ENCODE measurements at places on chromosomes 1 and 21.

DNA sequence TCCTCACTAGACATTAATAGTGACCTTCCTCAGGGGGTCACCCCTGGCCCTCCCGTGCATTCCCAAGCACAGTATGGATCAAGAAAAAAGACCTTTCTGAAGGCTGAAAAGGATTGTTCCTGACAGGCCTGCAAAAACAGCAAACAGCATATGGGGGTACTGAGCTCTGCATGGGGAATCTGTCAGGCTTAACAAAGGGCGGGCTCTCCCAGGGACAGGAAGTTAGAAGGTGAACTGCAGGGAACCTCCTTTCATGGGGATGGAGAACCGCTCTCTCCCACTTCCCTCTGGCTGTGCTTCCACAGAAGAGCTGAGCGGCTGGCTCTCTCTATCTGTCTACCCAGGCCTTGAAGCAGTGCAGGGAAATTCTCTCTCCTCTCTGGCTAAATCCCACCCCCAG is 91.7 kb downstream of the DTL start:
- no peak for DNase-seq

DNA sequence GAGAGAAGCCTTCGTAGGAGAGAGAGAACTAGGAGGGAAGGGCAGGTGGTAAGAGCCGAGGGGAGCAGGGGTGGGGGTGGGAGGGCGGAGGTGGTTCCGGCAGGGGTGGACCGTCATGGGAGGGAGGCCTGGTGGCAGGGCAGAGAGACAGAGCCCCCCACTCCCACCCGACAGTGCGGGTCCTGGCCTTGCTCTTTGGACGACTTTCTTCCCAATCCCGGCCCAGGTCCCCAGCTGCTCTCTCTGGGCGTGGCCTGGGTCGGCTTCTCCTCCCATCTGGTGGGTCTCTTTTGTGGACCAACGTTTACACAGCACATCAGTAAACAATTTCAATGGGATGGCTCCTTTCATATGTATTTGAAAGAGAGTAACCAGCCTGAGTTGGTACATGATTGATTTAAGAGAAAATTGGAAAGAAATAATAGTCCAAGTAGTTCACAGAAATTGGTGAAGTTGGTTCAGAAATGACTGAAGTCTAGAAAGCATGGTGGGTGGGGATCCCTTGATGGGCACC is 56.9 kb downstream of the LDLRAD2 start:
- no peak for DNase-seq

- no peak for DNase-seq
These were observed 29.2 kb downstream of the VASH2 start for GRCh38 chr1:212979340-212980122.

GRCh38 chr1:200165493-200166220 is 138.1 kb downstream of the NR5A2 start:
- DNase-seq: no peak

DNA sequence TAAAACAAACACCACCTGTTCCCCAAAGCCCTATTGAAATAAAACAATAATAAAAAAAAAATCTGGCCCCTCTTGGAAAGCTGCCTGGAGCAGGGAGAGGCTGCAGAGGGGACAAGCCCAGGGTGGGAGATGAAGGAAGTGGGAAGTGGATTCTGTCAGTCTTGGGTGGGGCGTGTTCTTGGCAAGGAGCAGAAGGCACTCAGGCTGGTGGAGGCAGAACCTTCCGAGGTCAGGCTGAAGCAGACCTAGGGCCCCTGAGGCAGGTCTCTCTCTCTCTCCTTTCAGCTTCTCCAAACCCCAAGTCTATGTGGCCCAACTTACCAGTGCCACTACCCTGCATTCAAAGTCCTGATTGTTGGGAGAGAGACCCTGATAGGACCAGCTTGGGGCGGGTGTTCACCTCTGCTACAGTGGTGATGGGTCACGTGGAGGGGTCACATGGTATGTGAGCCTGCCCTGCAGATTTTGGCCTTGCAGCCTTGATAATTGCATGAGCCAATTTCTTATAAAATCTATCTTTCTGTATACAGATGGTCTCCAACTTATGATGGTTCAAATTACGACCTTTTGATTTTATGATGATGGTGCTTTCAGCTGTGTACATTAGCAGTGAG is 145.4 kb upstream of the C1orf174 start:
- DNase-seq: no peak

GRCh38 chr1:31368611-31369107 is 4.2 kb downstream of the FABP3 start:
- DNase-seq: no peak

DNA sequence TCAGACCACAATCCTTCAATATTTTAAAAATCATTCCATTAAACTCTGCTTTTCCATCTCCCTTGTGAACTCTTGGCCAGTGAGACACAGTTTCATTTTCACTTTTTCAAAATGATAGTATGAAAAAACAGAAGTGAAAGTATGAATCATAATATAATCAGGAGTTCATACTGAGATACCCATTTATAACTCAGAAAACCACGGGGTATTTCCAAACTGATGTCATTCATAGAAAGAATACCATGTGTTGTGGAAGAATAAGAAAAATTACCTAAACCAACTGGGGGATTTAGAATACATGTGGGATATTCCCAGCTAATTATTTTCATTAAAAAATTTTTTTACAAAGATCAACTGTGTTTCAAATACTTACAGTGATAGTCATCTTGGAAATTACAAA is 149.9 kb downstream of the MRPL39 start:
- DNase-seq: no peak

GRCh38 chr1:157870490-157870889 is 28.9 kb upstream of the CD5L start:
- no peak for DNase-seq

DNA sequence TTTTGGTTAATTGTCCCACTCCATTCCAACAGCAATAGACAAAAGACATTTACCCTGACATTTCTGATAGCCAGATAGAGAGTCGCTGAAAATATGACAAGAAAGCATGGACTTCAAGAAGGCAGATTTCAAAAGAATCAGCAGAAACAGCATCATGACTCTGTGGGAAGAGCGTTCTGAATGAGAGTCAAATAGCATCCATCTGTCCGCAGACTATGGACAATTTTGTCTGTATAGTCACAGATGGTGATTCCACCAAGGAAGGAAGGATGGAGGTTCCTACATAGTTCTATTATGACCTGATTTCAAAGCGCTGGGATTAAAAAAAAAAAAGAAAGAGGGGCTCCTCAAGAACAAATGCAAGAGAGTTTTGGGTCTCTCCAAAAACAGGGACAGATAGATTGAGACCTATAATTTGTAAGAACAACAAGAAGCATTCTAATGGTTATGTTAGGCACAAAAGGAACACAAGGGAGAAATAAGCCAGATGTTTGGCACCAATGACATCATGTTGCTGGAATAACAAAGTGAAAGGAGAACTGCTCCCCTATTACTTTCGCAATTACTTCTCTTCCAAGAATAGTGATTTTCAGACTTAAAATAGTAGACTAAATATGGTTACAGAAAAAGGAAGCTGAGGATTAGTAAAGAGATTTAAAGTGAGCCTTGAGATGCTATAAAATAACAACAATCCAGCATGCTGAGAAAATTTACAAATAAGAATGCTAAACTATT is 28.5 kb downstream of the NIBAN1 start:
- DNase-seq: no peak

DNA sequence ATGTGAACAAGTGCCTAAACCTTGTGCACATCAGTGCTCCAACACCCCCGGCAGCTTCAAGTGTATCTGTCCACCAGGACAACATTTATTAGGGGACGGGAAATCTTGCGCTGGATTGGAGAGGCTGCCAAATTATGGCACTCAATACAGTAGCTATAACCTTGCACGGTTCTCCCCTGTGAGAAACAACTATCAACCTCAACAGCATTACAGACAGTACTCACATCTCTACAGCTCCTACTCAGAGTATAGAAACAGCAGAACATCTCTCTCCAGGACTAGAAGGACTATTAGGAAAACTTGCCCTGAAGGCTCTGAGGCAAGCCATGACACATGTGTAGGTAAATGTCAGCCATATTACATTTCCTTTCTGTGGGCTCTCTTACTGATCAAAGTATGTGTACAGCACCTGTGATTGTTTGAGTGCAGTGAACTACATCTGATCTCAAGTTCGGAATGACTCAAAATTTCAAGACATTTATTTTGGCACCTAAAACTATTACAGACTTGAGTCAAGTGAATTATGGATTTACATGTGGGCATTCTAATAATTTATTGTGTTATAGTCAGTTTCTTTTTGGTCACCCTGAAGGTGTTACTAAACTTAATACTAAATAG is 196.5 kb downstream of the TPR start:
- DNase-seq: no peak

DNA sequence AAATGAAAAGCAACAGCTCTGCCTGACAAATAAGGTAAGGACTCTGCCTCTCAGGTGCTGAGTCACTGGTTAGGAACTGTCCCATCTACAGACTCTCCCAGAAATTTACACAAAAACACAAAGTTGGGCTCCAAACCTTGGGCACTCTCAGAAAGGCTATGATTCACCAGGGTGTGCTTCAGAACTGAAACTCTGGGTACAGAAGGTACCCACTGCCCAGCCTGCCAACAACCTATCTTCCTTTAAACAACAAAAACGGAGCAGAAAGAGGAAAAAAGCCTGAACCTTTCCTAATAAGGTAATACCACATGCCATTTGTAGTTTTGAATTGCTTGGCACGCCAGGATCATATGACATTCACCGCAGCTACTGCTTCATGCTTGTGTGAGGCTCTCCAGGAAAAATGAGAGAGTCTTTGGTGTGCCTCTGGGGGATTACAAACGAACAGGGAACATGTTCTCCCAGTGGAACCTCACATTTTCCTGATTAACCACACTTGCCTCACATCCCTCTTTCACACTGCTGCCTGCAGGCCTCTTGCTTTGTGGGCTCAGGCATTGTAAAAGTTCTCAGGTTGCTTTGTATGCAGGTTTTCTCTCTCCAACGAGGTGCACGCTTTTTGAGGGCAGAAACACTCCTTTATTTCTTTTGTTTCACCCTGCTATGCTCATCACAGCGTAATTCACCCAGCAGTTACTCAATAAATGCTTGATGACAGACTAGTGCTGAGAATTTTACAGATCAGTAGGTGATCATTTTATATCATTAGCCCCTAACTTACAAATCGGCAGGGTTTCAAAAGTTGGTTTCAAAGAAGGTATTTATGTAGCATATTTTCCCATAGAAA is 65.1 kb downstream of the GADD45A start:
- DNase-seq: no peak

DNA sequence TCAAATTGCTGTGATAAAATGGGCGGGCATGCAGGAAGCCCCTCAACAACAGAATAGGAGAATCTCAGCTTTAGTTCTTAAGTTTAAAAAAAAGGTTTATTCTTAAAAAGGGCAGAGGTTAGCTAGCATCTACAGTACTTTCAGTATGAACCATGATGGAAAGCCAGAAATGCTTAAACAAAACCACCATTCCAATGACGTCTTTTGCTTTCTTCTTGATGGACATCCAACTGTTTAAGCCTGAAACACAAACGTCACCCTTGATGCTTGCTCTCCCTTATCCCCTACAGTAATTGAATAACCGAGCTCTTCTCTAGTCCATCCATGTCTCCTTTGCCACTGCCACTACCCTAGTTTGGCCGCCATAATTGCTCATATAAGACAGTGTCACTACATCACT is 25.7 kb downstream of the TAF5L start:
- no peak for DNase-seq

DNA sequence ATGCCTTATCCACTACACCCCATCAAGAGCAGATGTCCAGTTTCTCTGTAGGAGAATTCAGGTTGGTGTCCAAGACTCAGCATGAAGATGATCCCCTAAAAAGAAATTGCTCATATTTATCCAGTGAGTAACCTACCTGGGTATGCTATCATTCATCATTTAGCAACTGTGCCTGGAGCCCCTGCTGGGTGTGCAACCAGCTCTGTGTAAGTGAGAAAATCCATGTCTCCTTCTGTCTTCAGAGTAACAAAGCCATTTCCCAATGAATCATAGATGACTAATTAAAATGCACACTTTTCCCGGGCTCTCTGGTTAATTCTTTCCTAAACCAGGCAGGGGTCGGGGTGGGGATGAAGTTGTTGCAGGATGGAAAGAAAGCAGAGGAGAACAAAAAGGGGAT is 35.8 kb downstream of the OLFML3 start:
- no peak for DNase-seq

GRCh38 chr1:42698081-42698813 is 16.0 kb downstream of the YBX1 start:
- DNase-seq: no peak

GRCh38 chr1:51265618-51266017 is 29.5 kb downstream of the RNF11 start:
- no peak for DNase-seq

- peak; percentile 67 for DNase-seq
These were observed 5.7 kb upstream of the TPRG1L start for GRCh38 chr1:3618881-3619671.

DNA sequence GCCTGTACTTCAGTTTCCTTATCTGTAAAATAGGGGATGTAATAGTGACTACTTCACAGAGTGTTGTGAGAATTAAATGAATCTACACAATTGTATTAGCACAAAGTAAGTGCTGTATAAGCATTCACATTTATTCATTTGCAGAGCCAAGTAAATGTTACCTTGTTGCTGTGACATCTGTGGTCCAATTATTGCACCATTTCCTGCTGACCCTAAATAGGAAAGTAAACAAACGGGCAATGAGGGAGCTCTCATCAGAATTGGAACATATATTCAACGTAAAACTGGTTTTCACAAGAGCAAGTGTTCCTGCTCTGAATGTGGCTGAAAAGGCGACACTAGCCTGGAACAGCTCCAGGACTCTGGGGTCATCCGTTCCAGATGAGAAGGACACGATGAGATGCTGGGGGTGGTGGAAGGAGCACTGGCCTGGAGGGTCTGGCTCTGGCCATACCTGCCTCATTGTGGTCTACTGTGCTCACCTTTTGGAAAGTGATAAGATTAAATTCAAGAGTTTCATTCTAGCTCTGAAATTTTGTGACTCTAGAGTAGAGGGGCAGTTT is 34.5 kb downstream of the PROX1 start:
- DNase-seq: no peak

- no peak for DNase-seq
These were observed 158.2 kb downstream of the PBX1 start for GRCh38 chr1:164716992-164717703.

GRCh38 chr1:243680860-243681259 is 169.2 kb downstream of the AKT3 start:
- DNase-seq: no peak

- no peak for DNase-seq
These were observed 5.0 kb upstream of the CLCNKB start for GRCh38 chr1:16038620-16038912.

- no peak for DNase-seq
These were observed 118.3 kb downstream of the GALNT2 start for GRCh38 chr1:230185076-230186001.

DNA sequence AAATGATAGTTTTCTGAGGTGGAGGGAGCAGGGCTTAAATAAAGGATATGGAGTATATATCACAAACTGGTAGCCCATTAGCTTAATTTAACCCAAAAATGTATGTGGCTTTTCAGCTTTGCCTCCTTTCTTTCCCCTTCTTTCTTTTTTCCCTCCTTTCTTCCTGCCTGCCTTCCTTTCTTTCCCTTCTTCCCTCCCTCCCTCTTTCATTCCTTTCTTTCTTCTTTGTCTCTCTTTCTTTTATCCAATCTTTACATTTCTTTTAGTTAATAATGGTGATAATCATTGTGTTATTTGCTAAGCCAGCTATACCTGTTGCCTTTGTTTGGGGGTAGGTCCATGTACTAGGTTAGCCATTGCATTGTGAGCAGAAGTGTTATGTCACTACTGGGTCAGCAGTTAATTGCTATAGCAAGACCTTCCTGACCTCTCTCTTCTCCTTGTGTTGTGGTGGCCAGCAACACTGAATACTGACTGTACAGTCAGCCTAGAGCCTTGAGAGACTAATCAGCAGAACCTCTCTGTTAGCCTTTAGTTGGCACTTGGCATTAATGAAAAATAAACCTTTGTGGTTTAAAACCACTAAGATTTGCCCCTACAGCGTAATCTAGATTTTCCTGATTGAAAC is 5.1 kb downstream of the GORAB start:
- no peak for DNase-seq
